ENCODE measurements at places on chromosomes 5 and 9.

DNA sequence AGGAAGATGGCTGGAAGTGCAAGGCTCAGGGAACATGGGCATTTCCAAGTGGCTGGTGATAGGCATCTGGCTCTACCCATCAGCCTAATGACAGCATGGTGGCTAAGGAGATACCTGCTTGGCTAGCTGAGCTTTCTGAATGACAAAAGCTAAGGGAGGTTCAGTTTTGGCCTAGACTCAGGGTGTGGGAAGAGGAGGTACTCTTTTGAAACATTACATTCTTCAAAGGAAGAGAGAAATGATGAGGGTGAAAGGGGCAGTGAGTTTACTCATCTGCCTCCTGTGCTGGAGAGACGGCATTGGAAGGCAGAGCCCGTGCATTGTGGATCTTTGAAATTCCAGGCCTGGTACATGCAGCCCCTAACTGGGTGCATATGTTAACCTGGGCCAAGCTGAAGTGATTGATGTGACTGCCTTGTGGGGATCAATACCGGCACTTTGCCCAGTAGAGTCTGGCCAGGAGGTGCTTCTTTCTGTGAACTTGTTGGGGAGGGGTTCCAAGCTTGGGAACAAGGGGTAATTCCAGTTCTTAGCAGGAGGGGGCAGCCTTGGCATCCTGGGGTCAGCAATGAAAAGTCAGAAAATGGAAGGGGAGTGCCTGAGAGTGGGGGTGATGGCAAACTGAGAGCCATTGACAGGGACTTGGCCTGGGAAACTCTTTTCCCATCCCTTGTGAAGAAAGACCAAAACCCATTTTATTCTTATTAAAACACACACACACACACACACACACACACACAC, 108.6 kb downstream of the ACER2 start:
- DNase-seq = no peak

- no peak for DNase-seq
Measured at GRCh38 chr9:71249729-71250317, 128.4 kb upstream of the TRPM3 start.

DNA sequence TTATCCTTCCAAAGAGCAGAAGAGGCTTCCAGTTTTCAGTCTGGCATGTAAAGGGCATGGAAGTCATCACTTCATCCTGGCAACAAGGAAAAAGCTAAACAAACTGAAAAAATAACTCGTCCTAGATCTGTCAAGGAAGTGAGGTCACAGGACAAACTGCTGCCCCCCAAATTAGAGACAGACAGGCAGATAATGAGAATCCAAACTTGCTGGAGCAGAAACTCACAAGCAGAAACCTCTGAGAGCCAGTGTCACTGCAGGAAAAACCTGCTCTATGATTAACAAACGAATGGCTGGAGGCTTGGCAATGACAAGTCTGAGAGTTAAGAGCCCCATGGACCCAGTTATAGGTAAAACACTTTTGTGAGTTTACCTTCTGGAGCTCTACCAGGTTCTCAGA, 18.9 kb upstream of the MLANA start:
- DNase-seq = no peak

DNA sequence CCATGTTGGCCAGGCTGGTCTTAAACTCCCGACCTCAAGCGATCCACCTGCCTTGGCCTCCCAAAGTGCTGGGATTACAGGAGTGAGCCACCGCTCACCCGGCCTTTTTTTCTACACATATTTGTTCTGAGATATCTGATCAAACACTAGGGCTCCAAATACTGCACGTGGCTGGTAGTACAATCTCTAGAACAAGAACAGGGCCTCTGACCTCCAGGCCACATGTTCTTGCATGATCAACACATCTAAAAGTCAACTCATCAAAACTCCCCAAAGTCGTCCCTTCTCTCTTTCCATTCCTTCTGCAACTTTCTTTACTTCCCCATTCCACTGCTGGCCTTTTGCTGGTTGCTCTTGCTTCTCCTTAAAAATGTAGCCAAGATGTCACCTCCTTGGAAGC, 113.3 kb upstream of the LHFPL2 start:
- no peak for DNase-seq

- DNase-seq = no peak
Measured at GRCh38 chr9:20529837-20530236, 92.5 kb downstream of the MLLT3 start.

DNA sequence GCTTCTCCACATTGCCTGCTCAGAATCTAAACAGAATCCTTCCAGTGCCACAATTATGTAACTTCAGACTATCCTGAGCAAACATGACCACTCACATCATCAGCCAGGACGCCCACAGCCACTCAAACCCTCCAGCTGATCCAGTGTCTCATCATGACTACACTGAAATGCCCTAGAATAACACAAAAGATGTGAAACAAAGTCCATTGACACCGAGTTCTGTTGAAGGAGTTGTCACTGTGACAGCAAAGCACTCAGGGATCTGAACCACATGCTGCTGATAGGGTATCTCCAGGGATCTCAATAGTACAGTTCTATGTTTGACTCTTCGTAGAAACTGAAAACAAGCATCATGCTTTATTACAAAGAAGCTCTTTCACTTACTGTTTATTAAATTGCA, 150.2 kb downstream of the GABBR2 start:
- no peak for DNase-seq

GRCh38 chr5:19322716-19323485, 665.1 kb downstream of the CDH18 start:
- no peak for DNase-seq

GRCh38 chr9:76654051-76654461, 110.2 kb upstream of the PCA3 start:
- DNase-seq = no peak

DNA sequence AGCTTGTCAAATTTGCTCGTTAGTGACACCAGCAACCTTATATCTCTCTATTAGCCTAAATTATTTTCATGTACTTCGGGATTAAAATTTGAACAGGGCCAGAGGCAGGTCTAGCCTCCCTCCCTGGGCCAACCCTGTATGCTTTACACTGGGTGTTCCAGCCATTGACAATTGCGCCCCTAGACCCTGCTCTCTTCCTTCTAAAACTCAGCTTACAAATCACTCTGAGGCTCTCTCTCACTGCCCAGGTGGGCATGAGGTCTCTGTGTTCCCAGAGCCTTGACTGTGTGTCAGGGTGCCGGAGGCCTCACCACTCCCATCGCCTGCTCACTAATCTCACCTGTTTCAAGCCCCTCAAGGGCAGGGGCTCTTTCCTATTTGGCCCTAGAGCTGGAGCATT, 6.4 kb upstream of the CFAP90 start:
- DNase-seq = no peak

Data from Right ventricle myocardium inferior (tissue), 1 donor.